ENCODE measurements at places on chromosomes 7 and 10. TPM values are rescaled to one million over a fixed set of nuclear protein-coding genes. Genes with fewer than 3 reads are reported as not detected.

GRCh38 chr10:51224671-51225161 lies 150.4 kb downstream of the PRKG1 start:
- DNase-seq = no peak

- DNase-seq = no peak
Observed at GRCh38 chr10:49353026-49353894, 42.6 kb downstream of the DRGX start.

- DNase-seq = no peak
Observed at GRCh38 chr10:25017661-25018060, 1.2 kb downstream of the THNSL1 start.

DNA sequence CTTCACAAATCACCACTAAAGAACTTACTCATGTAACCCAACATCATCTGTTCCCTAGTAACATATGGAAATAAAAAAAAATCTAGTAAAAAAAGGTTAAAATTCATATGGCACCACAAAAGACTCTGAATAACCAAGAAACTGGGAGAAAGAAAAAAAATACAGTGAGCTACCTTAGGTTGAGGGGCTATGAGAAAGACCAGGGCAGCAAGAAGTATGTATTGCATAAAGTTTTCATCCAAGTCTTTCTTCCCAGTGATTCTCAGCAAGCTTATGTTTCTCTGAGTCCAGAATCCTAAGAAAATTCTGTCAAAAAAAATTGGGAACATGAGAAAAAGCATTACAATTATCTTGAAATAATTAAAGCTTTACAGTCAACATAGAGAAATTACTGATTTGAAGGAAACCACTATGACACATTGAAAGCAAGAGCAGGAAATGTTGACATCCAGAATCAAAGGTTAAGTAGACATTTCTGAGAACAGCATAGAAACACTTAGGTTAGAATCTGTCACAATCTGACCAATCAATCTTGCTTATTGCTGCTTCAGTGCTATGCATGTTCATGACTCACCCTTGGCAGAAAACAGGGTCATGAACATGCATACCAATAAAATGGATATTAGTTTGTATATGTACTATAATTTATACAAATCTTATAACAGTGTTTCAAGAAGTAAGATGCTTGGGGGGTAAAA lies 494.0 kb upstream of the POT1 start:
- no peak for DNase-seq

Gene OR2A12
- not detected for total RNA-seq

GRCh38 chr7:139646566-139646965 lies 123.1 kb downstream of the CLEC2L start:
- DNase-seq = no peak

GRCh38 chr10:92430103-92430502 lies 139.1 kb downstream of the MARCHF5 start:
- DNase-seq = no peak

- no peak for DNase-seq
Observed at GRCh38 chr10:78212060-78212785, 178.6 kb downstream of the RPS24 start.

GRCh38 chr10:3774814-3775695 lies 10.0 kb downstream of the KLF6 start:
- peak; percentile 82 for DNase-seq

DNA sequence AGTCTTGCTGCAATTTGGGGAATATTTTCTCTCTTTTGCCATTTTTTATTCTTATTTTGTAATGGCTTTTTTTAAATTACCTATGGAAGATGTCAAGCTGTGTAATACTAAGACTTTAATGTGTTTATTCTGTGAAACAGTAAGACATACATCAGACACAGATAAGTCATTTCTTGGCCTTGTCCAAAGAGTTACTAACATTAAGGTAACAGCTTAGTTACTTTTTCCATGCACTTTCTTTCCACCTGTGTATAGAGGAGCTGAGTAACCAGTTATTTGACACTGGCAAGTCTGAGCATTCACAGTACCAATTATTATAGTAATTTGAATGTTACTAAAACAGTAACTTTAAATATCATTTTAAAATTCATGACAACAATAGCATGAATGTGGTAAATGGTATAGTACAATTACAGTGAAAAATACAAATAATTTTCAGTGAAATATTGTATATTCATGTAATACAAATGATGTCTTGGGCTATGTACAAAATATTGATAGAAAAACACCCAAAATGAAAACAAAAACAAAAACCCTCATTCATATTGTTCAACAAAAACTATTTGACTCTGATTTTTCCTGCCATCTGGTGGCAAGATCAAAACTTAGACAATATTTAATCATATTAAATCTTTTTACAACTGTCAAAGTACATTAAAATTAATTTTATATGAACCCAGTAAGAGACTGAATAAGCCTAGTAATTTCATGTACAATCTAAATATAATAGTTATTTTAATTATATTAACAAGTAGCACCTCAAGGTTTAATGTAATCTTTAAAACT lies 259.8 kb upstream of the SEMA3A start:
- DNase-seq = peak; percentile 82

Gene ATG9B
- not detected for total RNA-seq

DNA sequence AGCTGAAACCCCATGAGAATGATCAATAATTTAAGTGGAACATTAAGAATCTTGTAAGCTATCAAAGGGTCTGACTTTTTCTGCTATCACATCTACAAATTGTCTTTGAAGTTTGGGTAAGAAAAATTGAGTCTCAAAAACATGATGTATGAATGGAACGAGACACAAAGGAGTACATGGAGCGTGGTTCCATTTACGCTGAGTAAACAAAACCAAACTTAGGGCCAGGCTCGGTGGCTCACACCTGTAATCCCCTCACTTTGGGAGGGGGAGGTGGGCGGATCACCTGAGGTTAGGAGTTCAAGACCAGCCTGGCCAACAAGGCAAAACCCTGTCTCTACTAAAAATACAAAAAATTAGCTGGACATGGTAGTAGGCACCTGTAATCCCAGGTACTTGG lies 24.3 kb downstream of the SMC3 start:
- DNase-seq = no peak

Gene PRF1
- total RNA-seq = not detected

DNA sequence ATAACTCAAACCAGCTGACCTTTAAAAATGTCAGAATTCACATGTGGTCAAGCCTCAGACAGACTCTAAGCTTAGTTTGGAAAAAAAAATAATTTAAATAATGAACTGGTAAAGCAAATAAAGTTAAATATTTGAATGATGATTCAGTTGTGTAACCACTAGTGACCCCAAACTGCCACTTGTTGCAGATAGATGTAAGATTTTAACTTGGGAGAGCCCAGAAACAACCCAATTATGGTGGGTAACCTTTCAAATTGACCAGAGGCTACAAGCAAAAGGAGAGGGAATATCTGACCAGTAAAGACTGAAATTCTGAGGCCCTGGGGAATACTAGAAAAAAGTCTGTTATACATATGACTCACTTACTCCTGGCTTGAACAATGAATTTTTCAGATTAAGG lies 268.1 kb downstream of the HPSE2 start:
- no peak for DNase-seq

DNA sequence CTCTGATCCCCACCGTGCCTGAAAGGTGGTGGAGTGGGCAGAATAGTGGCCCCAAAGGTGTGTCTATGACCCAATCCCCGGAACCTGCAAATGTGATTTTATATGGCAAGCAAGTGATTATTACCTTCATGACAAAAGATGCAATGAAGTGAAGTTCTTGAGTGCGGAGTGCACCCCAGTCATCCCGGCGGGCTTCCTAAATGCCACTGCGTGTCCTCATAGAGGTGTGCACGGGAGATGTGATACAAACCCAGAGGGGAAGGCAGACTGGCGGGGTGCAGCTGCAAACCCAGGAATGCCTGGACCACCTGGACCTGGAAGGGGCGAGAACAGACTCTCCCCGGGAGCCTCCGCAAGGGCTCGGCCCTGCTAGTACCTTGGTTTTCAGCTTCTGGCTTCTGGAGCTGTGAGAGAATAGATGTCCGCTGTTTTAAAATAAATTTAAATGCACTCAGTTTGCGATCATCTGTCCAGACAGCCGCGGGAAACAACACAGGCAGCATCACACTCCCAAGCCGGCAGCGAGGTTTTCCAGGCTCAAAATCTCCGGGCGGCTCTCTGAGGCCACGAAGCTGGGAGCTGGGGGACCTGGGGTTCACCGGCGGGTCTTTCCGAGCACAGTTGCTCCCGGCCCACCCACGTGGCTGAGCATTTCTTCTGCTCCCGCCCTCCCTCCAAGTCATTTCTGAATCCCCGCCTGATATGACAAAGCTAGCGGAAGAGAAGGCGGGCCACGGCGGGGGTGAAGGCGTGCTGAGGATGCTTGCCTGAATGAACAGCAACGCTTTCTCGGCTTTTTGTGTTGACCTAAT lies 50.4 kb upstream of the EBF3 start:
- peak; percentile 80 for DNase-seq

GRCh38 chr7:48424731-48425130 lies 253.5 kb downstream of the ABCA13 start:
- no peak for DNase-seq

DNA sequence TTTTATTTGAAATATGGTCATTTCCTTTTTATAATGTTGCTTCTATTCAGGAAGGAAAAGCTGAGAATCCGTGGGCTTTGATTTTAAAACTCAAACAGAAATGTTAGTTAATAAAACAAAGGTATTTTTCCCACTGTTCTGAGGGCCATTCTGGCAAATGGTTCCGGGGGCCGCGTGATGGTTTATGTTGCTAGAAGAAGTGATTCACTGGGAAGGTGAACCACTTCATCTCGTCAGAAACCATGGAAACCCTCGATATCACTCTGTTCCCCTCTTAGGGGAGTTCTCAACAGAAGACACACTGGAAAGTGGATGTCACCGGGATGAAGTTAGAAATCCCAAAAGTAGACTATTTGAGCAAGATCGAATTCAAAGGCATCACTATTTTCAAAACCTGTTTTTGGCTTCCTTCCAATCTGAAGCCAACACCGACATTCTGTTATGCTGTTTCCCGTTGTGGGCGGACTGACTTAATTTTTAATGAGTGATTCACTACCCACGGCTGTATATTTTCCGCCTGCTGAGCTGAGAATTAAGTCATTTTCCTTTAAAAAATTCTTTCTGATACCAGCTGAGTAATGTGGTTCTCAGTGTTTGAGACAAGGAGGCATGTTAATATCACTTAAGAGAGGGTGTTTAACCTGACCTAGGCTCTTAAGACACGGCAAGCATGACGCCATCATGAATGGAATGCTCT lies 84.1 kb downstream of the PTPRE start:
- DNase-seq = peak; percentile 80

Gene NUTM2B
- 0.88 TPM for total RNA-seq

GRCh38 chr7:75983471-75984129 lies 10.8 kb downstream of the TMEM120A start:
- peak; percentile 91 for DNase-seq

Gene C10orf105
- not detected for total RNA-seq

- DNase-seq = no peak
Observed at GRCh38 chr7:99244939-99245338, 27.7 kb upstream of the MYH16 start.

- DNase-seq = peak; percentile 94
Observed at GRCh38 chr7:158973440-158973839, 117.1 kb downstream of the DYNC2I1 start.

Gene RET
- under 0.01 TPM for total RNA-seq

GRCh38 chr7:65971021-65971420 lies 11.0 kb downstream of the GUSB start:
- peak; percentile 14 for DNase-seq

Gene GPRIN2
- not detected for total RNA-seq

Gene IRF5
- total RNA-seq = under 0.01 TPM

DNA sequence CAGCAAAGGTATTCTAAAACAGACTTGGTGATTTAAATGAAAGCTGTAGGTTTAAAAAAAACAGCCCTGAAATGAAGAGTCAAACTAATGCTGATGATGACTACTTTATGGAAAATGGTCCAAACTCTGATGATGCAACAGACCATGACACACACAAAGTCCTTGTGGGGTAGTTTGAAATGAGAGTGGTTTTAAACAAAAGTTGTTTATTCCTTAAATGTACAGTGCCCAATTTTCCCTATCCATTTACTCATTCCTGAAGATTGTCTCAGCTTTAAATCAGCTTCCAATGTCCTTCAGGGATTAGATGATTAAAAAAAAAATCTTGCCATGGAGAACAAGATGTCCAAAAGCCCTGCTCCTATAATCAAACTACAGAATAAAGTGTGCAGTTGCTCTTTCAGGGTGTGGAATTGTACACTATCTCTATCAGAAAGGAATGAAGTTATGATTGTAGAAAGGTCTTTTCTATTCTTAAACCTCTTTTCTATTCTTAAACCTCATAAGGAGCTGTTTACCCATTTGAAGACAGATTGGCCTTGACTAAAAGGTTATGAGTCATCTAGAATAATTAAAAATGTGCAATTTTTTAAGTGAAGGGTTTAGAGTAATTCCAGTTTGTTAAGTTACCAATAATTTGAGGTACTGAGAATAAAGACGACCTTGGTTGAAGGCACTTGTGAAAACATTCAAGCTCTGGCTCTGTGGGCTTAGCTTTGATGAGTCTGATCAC lies 70.2 kb upstream of the ITGA8 start:
- DNase-seq = peak; percentile 59

- no peak for DNase-seq
Observed at GRCh38 chr10:80184291-80184690, 21.0 kb downstream of the ANXA11 start.

Gene HABP2
- total RNA-seq = not detected

GRCh38 chr10:114694752-114695151 lies 36.7 kb upstream of the ABLIM1 start:
- no peak for DNase-seq

DNA sequence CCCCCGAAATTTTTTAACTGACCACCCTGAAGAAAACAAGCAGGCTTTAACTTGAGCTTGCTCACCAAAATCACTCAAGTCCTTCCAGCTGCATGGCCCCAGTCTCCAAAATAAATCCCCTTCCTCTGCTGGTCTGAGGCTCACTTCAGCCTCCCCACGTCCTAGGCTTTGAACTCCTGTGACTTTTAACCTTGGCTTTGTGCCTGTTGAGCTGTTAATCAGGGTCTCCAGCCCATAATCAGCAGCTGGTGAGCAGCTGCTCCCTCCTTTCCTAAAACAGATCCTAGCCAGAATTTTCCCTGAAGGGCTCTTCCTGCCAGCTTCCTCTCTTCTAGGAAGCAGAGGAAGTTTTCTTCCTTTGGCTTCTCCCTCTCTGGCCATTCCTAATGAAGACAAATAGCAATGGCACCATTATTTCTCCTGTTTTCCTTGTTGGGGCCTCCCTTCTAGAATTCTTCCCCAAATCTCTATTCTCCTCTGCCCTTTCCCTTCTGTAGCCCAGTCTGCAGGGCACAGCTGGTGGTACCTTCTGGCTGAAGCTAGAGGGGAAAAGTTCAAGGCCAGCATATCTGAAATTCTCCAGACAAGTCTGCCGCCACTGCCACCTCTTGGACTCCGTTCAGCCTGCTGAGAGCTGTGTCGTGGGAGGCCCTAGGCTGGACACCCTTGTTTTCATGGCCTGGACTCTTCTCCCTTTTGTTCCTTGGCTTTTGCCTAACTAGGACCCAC lies 152.1 kb downstream of the NOC3L start:
- no peak for DNase-seq

Gene OR2A42
- total RNA-seq = not detected

Gene DNAJC12
- total RNA-seq = 6.2 TPM

Gene MYL7
- total RNA-seq = not detected

DNA sequence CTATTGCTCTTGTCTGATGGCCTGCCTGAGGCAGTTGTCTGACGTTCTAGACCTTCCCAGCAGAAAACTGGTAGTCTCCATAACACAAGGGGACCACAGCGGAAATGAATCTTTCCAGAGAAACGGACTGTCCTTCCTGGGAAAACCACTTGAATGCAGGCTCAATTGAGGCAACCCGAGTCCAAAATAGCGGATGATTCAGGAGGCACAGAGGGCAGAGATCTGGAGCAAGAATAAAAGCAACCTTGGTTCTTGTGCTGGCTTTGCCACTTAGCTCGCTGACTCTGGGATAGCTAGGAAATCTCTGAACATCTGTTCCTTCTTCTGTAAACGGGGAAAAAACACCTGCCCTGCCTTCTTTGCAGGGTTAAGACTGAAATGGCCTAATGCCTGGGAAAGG lies 178.8 kb downstream of the NEURL1 start:
- DNase-seq = no peak
